Stimulated activated CD8-positive, alpha-beta memory T cell treated with anti-CD3 and anti-CD28 coated beads, Interleukin-7, amount 100 ng/mL, for 24 hours (primary cell): ENCODE measurements at places on chromosomes 11 and 22.

GRCh38 chr11:85589373-85589772 is 37.8 kb downstream of the DLG2 start:
- no peak for DNase-seq

DNA sequence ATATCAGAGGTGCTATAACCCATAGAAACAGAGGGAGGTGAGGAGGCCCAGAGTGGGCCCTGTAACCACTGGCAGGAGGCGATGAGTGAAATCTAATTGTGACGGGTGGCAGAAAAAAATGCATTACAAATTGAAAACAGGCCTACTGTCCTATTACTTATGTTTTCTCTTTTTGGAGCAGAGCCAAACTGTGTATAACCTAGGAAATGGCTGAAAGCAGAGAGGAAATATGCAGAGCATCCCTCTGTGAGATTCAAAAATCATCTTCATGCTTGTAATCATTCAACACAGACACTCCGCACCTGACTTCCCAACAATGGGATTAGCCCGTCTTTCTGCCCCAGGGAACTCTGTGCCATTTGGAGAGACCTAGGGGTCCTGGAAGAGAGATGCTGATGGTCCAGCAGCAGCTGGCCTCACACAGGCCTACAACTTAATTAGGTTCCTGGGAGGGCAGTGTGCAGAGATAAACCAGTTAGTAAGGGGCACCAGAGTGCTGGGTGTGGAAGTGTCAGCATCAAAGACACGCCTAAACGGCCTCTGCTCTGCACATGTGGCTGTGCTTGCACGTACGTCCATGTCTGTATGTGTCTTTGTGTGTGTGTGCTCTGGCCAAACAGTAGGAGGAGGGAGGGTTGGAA is 41.8 kb downstream of the MAP6 start:
- DNase-seq = no peak

DNA sequence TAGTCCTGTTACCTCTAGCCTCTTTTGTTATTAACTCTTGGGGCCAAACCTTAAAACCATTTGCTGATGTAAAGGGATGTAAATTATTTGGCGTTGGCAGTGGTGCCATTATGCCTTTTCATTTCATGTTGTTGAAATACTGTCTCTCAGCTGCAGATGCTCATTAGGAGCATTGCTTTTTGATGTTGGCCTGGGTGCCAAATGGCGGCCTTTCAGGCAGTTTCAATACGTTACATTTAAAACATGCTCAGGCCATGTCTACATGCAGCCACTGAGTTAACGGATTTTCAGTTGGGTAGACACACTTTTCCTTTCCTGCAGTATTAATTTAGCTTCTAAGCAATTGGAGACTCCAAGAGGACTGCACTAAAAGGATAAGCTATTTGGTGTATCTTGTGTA is 5.3 kb downstream of the NCAM1 start:
- DNase-seq = no peak

DNA sequence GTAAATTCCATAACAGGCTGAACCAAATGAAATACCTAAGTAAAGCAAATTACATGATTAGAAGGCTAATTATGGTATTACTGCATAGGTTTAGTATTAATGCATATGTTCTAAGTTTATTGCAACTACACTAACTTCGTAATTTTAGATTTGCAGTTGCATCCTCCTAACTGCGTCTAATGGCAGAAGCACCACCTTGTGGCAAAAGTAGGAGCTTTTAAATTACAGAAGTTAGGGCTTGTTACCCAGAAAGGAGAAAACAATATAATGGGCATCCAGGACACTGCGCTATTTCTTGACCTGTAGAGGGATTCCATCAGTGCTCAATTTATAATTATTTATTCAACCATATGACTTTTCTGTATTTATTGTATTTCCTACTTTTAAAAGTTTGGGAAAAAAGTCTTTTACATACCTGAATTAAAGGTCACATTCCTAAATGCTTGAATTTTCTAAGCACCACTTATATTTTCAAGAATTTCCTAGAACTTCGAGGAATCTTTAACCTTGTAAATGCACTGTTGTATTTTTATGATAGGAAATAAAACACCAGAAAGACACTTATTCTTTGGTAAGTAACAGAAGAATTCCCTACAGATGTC is 16.3 kb upstream of the GPR83 start:
- no peak for DNase-seq

GRCh38 chr11:75105462-75105925 is 8.8 kb upstream of the OR2AT4 start:
- no peak for DNase-seq

DNA sequence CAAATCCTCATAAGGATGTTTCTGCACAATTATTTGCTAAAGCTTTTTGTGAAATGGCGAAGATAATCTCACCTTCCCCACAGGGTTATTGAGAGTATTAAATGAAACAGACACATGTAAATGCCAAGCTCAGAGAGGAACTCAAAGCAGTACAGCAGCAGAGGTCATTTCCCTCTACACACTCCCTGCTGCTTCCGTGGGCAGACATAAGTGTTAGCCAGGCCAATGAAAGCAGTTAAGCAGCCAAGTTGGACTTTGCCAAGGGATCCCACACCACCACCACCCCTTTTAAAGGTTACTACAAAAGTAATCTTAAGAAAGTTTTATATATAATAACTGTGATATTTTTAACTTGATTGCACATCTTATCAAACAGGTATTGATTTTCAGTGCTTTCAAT is 4.0 kb upstream of the FAM111A start:
- DNase-seq = no peak

GRCh38 chr22:44205516-44206329 is 25.0 kb downstream of the PARVG start:
- DNase-seq = no peak

- DNase-seq = no peak
Observed at GRCh38 chr11:117465236-117465997, 137.8 kb downstream of the CEP164 start.

GRCh38 chr11:90803831-90804230 is 581.0 kb upstream of the CHORDC1 start:
- no peak for DNase-seq

DNA sequence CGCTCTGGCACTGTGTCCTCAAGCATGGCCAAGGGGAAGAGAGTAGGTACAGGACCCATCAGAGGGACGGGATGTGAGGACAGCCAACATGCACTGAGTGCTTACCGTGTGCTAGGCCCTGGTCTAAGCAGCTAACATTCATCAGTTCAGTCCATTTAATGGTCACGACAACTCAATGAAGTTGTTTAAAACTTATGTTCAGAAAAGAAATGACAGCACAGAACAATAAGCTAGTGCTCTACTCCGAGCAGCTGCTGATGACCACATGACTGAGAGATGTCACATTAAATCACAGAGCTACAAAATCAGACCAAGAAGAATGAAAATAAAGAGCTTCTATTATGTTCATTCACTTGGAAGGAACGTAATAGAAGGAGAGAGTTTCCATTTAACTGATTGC is 26.3 kb downstream of the PRDM10 start:
- DNase-seq = no peak

DNA sequence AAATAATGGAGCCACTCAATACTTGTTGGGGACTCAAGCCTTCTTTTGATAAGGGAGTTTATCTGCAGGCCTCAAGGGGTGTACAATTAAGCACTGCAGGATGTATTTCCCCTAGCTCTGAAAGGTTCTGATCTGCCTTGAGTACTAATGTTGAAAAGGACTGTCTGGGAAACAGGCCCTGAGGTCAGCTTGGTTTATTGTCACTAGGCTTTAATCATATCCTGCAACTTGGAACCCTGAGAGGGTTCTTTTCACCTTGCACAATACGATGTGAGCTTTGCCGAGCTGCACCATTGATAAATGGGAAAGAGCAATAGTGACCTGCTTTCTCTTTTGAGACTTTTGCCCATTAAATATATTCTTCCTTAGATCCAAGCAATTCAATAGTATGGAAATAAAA is 31.6 kb upstream of the HORMAD2 start:
- no peak for DNase-seq

DNA sequence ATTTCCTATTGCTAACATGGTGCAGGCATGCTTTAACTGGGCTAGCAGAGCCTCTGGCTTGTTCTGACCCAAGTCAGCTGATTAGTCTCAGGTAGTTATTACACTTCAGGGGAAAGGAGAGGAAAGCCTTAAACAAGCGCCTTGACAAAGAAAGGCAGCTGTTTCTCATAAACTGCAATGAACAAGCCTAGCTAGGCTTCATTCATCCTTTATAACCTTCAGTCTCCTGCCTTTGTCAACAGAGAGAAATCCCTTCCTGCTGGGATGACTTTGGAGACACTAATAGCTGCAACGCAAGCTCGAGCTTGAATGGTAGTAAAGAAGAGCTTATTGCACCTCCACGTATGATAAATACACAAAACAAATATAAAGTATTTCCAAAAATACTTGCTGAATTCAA is 68.4 kb downstream of the CCDC34 start:
- no peak for DNase-seq

DNA sequence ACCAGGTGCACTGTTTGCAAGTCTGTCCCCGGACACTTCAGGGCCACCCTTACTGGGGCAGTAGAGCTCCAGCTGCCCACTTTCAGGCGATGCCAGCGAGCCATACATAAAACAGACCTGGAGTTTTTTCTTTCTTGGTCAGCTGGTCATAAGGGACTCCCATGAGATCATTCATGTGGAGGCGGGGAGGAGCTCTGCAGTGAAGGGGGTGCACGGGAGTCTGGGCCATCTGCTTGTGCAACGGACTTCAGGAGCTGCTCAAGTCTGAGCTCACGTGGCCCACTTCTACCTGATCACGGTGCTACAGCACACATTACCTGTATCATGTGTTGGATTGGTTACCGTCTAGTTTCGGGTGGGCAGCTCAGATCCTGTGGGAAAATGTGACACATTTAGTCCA is 9.2 kb upstream of the MRGPRF start:
- no peak for DNase-seq

- no peak for DNase-seq
Observed at GRCh38 chr11:65446446-65447277, 24.1 kb downstream of the NEAT1 start.
